ENCODE measurements at places on chromosomes 16 and 17. TPM values are rescaled to one million over a fixed set of nuclear protein-coding genes. Genes with fewer than 3 reads are reported as not detected.

ARHGDIG gene
- total RNA-seq = not detected

- DNase-seq = no peak
These were observed 24.8 kb downstream of the STH start for GRCh38 chr17:46023783-46024388.

KRTAP4-4 gene
- total RNA-seq = not detected

ZG16 gene
- not detected for total RNA-seq

DNA sequence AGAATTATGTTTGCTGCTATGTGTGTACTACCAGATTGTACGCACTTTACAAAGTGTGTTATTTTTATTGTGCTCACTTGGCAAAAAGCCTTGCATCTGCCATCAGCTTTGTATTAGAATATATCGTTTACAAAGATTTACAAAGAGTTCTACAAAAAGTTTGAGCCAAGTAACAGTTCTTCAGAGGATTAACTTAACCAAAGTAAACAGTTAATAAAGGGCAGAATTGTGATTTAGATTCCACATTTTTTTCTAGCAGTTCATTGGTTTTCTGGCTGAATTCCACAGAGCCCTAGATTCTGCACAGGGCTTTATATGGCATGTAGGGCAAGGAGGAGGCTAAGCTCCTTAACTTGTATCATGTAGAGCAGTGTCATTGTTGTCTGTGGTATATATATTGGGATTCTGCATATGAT lies 29.4 kb downstream of the UTP18 start:
- DNase-seq = no peak
